Midbrain (tissue), 1 donor: ENCODE measurements at places on chromosomes 2 and 18.

- DNase-seq = no peak
These were observed 318.1 kb downstream of the NBAS start for GRCh38 chr2:15242936-15243461.

GRCh38 chr2:136238286-136239078, 120.5 kb upstream of the CXCR4 start:
- DNase-seq = peak; percentile 39

DNA sequence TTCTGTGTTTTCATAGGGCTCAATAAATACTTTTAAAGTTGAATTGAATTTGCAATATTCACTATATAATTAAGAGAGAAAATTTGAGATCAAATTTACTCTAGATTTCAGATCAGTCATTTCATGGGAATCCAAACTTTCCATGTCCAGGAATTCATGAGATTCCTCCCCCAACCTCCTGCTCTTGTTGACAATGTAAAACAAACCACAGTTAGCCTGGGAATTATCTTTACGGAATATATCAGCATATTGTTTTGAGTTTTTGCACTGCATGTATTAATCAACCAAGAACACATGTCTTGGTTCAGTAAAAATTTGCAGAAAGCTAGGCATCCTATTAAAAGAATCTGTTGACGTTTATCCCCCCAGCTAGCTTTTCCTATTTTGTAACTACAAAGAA, 42.3 kb downstream of the CYP1B1 start:
- no peak for DNase-seq

GRCh38 chr2:118856978-118857676, 9.7 kb upstream of the EN1 start:
- no peak for DNase-seq

DNA sequence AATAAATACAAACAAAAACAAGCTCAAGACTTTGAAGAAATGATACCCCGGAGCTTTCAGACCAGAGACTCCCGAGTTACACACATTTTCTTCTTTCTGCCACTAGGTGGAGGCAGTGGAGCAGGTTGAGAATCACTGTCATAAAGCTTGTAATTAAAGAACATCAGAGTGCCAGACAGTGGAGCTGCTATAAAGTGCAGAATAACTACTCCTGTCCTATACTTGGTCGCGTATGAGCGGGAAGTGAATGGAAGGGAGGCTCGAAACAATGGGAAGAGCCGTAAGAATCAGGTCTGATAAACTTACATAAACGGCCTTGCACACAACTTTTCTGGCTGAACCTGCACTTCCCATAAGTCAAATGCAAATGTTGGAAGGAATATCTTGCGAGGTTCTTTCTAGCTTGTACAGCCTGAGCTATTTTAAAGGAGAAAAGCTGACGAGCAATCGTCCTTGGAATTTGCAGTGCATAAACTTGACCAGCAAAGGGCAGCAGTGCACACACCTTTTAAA, 189.0 kb downstream of the RPIA start:
- peak; percentile 57 for DNase-seq

- DNase-seq = no peak
These were observed 52.0 kb downstream of the ARL4C start for GRCh38 chr2:234444893-234445292.

DNA sequence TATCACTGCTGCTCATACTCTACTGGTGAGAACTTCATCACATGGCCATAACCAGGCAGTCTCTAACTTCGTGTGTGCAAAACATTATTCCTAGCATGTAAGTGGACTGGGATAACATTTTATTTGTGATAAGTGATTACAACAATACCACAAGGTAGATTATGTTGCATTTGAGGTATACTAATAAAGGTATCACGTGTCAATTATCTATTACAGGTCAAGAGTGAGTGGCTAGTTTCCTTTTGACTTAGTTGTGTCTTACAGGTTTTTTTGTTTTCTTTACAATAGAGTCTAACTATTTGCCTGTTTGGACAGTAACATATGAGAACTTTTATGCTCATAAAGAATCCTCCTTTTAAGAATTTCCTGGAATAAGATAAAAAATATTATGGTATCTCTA, 67.2 kb upstream of the DSC1 start:
- no peak for DNase-seq
